ENCODE measurements at places on chromosomes 5 and 9.
A peak's percentile ranks its signal among the peaks of the same experiment; 100 is the strongest.

DNA sequence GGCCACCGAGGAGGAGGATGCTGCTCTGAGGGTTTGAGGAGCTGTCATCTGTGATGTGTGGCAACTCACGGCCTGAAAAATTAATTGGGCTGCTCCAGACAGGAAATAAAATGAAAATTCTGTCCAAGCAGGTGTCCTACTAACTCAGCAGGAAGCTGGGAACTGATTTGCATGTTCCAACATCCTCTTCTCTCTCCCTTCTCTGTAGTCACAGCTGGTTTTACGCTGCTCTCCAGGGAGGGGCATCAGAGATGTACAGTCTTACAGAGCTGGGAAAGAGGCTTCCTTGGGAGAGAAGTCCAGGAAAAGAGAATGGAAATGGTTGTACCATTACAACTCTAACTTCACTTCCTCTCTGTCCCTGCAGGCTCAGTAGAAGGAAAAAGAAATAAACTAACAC, 24.2 kb upstream of the SIL1 start:
- DNase-seq, result no peak

DNA sequence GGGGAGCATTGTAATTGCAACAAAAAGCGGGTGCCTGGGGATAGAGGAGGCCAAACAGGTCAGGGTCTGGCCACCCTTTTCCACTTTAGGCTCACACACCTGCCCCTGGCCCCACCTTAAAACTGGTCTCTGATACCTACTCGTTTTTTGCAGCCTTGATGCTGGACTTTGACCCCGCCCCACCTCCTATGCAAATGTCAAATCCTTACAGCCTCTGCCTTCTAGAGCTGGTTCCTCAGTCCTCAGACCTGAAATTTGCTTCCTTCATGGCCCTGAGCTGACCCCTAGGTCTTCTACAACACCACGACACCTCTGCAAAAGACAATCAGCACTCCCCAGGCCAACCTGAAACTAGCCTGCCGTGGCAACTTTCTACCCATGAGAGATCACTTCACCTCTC, 37.7 kb downstream of the SMIM23 start:
- DNase-seq, result no peak

DNA sequence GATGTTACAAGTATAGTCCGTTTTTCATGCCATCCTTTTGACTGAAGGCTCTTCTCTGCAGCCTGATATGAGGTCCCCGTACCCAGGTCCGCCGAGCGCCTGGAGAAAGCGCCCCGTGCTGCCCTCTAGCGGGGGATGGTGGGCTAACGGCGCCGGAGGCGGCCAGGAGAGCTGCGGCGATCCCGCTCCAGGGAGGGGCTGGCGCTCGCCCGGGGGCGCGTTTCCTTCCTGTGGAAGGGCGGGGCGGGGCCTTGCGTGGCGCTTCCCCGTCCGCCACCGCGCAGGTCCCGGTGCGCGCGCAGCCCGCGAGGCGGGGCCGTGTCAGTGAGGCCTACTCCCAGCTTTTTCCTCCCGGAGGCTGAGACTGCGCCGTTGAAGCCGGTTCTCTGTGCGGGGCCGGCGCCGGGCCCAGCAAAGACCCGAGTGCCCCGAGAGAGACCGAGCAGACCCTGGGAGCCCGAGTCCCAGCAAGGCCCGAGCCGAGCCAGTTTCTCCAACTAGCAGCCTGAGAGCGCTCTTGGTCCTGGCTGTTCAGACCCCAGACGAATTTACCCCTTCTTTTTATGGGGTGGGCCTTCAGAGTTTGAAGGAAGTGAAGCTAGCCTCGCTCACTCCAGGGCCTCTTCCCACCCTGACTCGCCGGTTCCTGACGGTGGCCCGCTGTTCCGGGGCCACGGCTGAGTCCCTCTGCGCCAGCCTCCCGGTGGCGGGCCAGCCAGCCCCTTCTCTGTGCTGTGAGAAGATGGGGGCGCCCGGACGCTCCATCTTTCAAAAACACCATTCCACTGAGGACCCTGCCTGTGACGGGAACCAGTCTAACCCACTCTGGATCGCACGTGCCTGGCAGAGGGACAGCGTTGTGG, 9.7 kb upstream of the PHF2 start:
- peak; percentile 50 for DNase-seq

GRCh38 chr9:134043531-134043988, 18.3 kb downstream of the BRD3OS start:
- DNase-seq, result no peak

GRCh38 chr9:18890372-18890771, 142.6 kb downstream of the SAXO1 start:
- no peak for DNase-seq

DNA sequence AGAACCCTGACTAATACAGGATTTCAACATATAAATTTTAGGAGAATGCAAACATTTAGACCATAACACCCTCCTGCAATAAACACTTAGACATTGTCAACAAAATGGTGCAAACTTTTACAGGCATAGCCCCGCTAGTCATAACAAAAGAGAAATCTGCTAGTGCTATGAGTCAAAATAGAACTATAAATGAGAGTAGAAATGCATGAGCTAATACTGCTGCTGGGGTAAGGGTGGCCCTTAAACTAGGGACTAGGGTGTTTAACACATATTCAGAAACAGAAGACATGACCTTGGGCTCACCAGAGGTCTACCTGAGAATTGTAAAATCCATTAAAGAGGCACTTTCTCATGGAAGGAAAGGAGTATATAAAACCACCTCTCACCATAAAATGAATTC, 131.6 kb downstream of the TLR4 start:
- no peak for DNase-seq

DNA sequence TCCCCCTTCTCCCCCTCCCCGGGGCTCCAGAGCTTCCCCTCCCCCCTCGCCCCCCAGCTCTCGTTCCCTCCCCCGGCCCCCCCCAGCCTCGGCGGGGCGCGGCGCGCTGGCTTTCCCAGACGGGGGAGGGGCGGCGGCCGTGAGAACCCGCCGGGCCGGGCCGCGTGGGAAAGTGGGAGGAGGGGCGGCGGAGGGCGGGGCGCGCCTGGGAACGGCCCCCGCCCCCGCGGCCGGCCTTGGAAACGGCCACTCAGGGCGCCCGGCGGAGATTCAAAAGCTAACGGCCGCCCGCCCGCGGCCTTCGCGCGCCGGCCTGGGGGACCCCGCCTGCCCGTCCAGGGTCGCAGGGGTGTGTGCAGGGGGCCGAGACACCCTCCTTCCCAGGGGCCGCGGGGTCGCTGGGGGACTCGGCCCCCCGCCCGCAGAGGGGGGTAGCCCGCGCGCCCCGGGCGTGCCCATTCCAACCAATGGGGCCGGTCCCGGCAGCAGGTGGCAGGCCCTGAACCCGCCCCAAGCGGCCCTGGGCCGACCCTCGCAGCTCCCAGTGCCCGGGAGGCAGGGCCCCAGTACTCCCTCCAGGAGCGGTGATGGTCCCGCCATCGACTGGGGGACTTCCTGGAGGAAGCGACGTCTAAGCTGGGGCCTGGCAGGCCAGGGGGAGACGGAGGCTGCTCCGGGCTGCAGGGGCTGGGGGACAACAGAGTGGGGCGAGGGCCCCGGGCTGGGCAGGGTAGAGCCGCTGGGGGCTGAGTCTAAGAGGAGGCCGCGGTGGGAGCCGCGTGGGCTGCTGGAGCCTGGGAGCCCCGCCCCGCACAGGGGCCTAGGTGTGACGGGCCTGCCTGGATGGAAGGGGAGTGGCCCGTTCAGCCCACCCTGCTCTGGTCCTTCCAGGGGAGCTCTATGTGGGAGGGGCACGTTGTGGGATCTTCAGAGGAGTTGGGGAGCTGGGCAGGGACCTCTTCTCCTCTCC, 14.2 kb upstream of the NRARP start:
- DNase-seq, result no peak

- DNase-seq, result no peak
Measured at GRCh38 chr9:113322671-113323070, 17.4 kb downstream of the WDR31 start.

DNA sequence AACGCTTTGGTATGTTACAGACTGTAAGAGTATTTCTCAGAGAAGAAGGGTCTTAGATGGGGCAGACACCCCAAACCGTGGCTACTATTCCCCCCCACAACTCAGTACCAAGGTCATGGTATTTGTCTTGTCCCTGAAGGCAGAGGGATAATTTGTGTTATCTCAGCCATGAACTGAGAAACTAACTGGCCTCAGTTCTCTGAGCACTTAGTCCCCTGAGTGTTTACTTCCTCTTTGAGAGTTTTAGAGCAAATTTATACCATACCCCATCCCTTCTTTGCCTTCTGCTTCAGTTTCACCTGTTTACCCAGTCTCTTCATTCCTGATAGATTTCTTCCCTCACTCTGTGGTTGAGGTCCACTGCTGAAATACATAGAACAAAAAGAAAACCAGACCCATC, 183.9 kb downstream of the LRRC70 start:
- DNase-seq, result no peak

DNA sequence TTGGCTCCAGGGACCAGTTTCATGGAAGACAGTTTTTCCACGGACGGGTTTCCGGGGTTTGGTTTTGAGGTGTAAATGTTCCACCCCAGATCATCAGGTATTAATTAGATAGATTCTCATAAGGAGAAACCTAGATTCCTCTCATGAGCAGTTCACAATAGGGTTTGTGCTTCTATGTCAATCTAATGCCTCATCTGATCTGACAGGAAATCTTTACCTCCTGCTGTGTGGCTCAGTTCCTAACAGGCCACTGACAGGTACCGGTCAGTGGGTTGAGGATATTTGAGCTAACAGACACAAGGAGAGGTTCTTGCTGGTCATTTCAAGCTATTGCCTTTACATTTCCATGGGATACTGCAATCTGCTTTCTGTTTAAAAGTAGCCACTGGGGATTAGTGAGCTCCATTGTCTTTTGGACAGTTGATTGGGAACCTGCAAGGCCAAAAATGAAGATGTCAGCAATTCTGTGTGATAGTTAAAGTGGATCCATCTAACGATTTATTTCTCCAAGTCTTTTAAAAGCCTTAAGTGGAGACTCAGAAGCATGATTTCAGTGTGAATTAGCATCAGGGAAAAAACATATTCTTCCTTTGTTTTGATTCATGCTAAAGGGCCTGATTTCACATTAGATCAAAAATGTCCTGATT, 38.6 kb downstream of the MRPS30 start:
- no peak for DNase-seq

DNA sequence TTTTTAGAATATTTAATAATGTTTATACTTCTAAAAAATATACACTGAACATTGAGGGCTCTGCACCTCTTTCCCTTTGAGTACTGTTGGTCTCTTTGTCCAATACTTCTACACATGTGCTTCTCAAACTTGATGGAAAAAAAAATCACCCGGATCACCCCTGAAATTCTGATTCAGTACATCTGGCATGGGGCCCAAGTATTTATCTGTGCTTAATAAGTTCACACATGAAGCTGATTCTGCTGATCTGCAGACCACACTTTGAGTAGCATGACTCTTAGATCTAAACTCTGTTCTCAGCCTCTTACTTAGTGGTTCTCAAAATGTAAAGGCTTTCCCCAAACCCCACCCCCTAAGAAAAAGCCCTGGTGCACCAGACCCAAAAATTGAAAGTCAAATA, 12.0 kb downstream of the RUSC2 start:
- no peak for DNase-seq

GRCh38 chr9:107299437-107299836, 16.4 kb downstream of the RAD23B start:
- no peak for DNase-seq

All from AG04449 (cell line).